ENCODE measurements at places on chromosomes 1 and 21. TPM values are rescaled to one million over a fixed set of nuclear protein-coding genes. Genes with fewer than 3 reads are reported as not detected.
A peak's percentile ranks its signal among the peaks of the same experiment; 100 is the strongest.

SRGAP2B gene
- 8.9 TPM for total RNA-seq

CD53 gene
- total RNA-seq: 358 TPM

ALX3 gene
- not detected for total RNA-seq

- no peak for DNase-seq
- H3K4me1 ChIP-seq: no peaks in the 10 kb centered on the region
- H3K27ac ChIP-seq: no peak overlapping the region
- H3K27me3 ChIP-seq: no peaks in the 10 kb centered on the region
- H3K4me3 ChIP-seq: no peak overlapping the region
- H3K36me3 ChIP-seq: no peaks in the 10 kb centered on the region
Observed at GRCh38 chr21:30990514-30991262, 47.6 kb downstream of the KRTAP19-8 start.

DNA sequence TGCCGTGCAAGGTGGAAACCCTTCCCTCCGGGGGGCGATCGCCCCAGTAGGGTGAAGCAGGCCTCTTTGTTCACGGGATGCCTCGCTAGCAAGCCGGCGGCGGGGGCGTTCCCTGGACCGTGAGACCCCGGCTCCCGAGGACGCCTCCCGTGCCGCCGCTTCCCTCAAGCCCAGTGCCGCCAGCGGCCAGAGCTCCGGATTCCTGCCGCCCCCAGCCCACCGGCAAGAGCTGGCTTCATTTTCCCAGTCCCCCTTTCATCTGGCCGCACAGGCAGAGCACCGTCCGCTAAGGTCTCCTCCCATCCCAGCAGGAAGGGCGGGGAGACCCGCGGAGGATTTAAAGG lies 16.3 kb downstream of the IER5 start:
- peak overlapping the region; percentile 70 for H3K27ac ChIP-seq
- H3K4me1 ChIP-seq: peaks cover 50% of the 10 kb centered on the region
- DNase-seq: no peak
- no peaks in the 10 kb centered on the region for H3K36me3 ChIP-seq

DNA sequence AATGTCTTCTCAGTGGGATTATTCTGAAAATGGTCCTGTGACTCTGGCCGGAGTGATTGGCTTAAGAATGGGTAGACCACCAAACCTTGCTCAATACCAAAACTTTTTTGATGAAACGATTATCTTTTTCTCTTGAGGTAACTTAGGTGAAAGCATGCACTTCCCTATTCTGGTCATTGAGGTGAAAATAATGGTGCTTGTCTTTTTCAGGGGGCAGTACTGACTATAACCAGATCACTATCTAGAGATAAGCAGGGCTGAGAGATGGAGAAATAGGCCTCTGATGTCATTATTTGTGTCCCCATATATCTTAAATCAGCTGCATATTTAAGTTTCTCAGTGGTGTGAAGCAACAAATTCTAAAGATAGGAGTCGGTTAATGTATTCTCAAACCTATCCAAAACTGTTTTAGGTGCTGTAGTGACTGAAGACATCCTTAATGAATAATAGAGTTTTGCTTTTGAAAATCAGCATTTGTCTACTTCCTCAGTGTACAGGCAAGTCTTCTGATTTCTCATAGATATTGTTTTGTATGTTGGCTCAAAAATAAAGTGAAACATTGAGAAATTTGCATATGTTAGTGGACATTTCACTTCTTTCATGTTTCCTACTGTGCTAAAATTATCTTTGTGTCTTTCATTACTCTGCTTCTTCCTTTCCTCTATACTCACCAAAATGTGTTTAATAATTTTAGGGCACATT lies 735.3 kb upstream of the ADGRL4 start:
- DNase-seq: peak; percentile 7
- H3K4me3 ChIP-seq: no peak overlapping the region
- H3K27ac ChIP-seq: 0 out of 2 replicates have a peak overlapping the region, but pooled peaks have one; percentile 6
- no peaks in the 10 kb centered on the region for H3K27me3 ChIP-seq

DNA sequence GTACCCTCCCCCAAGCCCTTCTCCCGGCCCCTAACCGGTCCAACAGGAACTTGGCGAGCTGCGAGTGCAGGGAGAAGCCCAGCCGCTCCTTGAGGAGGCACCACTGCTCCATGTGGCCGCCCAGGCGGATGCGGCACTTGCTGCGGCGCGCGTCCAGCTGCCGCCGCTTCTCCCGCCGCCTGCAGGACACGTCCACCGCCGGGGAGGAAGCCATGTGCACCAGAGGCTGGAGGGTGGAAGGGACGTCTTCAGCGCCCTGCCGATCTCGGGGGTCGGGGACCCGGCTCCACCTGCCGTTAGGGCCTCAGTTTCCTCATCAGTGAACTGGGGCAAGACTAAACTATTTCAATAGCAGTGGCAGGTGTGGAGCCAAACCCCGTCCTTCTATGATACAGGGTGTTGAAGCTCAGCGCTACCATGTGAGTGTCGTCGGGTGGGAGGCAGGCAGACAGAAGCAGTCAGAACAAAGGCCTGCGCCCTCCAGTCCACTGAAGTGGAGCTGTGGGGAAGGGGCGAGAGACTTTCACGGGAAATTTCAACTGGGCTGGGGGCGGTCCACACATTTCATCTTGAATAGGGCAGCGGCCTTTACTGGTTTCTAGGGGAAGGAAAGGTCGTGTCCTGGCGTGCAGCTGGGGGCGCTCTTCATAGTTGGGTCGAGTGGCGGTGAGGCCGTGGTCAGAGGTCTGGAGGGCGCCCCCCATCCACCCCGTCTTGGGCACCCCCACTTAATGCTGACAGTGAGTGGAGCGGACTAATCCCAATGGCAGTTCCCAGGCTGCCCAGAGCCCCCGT lies 592 bp downstream of the ZNF692 start:
- DNase-seq: no peak
- H3K36me3 ChIP-seq: peaks cover 7% of the 10 kb centered on the region
- no peaks in the 10 kb centered on the region for H3K27me3 ChIP-seq
- H3K4me3 ChIP-seq: peak overlapping the region; percentile 95

DNA sequence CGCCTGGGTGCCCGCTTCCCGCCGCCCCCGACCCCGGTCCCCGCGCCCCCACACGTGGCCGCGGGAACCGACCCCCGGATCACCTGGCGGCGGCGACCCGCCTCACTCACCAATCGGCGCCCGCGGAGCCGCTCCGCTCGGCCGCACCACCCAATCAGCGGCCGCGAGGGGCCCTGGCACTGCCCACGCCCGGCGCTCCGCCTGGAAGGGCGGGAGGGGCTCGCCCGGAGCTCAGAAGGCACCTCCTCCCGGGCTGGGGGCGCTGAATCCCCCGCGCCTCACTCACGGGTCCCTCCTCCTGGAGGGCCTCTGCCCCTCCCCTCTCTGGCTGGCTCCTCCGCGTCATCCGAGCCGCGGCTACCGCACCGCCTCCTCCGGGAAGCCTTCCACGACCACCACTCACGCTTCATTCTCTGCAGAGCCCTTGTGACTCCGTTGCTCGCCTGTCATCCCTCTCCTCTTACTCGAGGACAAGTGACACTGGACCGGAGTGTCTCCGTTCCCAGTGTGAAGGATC lies 374 bp downstream of the SH2D5 start:
- DNase-seq: no peak
- peak overlapping the region; percentile 49 for H3K4me3 ChIP-seq
- peaks cover 8% of the 10 kb centered on the region for H3K27me3 ChIP-seq
- H3K36me3 ChIP-seq: no peaks in the 10 kb centered on the region

DNA sequence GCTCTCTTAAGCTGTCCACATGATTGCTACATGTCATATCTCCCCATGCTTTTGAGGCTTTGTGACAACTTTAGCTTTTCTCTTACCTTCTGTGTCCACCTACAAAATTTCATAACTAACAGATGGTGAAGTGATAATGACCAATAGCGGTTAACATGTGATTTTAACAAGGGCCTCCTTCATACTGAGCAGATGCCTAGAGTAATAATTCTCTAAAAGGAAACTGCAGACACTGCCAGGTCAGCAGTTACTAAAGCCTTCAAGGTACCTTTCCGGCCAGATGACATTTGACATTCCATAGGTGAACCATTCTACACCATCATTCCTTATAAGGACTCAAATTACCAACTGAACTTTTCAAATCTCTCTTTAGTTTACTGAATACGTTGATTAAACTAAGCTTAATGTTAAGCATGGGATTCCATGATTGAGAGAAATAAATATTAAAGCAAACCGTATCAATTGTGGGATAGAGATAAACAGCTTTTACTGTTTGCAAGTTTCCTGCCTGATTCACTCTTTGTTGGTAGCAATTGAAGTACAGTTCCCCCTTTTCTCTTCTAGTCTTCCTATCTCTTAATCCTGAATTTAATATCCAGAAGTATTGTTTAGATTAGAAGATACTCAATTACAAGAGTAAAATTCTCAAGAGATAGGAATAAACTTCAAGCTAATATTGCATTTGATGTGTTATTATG lies 205.1 kb downstream of the PLA2G4A start:
- no peak for DNase-seq
- no peaks in the 10 kb centered on the region for H3K27me3 ChIP-seq
- H3K4me3 ChIP-seq: no peak overlapping the region
- H3K27ac ChIP-seq: no peak overlapping the region

DNA sequence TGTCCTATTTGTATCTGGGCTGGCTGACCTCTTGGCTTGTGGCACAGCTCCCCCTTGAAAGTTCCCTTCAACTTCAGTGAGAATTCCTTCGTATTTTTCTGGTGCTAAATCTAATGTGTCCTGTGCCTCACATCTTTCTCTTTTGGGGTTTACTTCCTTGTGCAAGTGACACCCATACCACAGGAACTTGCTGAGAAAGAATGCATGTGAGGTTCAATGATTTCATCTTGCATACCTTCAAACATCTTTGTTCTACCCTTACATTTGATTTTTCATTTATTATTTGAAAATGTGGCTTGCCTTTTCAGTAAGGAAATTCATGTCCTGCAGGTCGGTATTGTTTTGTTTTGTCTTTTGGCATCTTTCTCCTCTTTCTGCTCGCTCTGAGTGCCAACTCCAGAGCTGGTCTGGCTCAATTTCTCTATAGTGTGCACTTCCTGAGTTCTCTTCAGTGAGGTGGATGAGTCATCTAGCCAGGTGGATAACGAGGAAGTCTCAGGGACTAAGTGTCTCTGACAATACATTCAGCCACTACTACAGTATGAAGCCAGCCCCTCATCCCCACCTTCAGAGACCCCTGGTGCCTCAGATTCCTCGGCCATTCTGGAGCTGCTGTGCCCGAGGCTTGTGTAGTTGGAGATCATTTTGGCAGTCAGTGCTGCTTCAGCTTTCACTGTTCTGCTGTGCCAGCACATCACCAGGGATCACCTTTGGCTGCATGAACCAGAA lies 59.5 kb downstream of the RIPK4 start:
- no peaks in the 10 kb centered on the region for H3K36me3 ChIP-seq
- no peaks in the 10 kb centered on the region for H3K27me3 ChIP-seq
- no peak overlapping the region for H3K4me3 ChIP-seq
- H3K4me1 ChIP-seq: no peaks in the 10 kb centered on the region
- H3K27ac ChIP-seq: no peak overlapping the region

DNA sequence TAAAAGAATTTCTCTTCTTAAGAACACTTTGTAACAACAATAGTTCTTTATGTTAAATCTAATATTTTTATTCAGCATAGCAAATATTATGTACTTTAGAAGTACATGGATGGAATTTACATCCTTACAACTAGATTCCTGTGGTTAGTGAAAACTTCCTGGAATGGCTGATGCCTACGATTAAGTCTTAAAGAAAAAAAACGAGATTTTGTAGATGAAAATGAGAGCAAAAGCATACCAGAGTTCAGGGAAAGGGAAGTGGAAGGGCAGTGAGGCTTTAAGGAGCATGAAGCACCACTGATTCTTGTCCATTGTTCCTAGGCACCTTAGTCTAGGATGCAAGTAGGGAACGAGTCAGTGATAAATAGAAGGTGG lies 26.7 kb downstream of the CFH start:
- H3K4me3 ChIP-seq: no peak overlapping the region
- no peaks in the 10 kb centered on the region for H3K36me3 ChIP-seq
- no peak for DNase-seq
- H3K4me1 ChIP-seq: no peaks in the 10 kb centered on the region
- H3K27me3 ChIP-seq: no peaks in the 10 kb centered on the region

DNA sequence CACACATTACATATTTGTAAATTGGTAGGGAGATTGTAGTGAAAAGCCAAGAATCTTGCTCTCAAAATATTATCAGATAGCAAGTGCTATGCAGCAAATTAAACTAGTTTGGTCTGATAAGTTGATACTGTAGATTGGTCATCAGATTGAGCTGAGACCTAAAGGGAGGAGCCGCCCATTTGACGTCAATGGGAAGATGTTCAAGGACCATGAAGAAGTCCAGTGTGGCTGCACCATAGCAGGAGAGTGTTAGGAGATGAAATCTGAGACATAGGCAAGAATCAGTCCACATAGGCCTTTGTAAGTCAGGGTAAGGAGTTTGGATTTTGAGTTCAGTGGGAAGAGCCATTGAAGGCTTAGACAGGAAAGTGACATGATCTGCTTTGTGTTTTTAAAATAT lies 16.3 kb downstream of the ZMPSTE24 start:
- peaks cover 2% of the 10 kb centered on the region for H3K36me3 ChIP-seq
- no peak overlapping the region for H3K4me3 ChIP-seq
- DNase-seq: no peak
- H3K27me3 ChIP-seq: no peaks in the 10 kb centered on the region

- H3K4me3 ChIP-seq: no peak overlapping the region
- H3K4me1 ChIP-seq: peaks cover 47% of the 10 kb centered on the region
- no peaks in the 10 kb centered on the region for H3K27me3 ChIP-seq
- no peak for DNase-seq
- no peaks in the 10 kb centered on the region for H3K36me3 ChIP-seq
Observed at GRCh38 chr1:111212634-111213335, 12.3 kb upstream of the DENND2D start.

DNA sequence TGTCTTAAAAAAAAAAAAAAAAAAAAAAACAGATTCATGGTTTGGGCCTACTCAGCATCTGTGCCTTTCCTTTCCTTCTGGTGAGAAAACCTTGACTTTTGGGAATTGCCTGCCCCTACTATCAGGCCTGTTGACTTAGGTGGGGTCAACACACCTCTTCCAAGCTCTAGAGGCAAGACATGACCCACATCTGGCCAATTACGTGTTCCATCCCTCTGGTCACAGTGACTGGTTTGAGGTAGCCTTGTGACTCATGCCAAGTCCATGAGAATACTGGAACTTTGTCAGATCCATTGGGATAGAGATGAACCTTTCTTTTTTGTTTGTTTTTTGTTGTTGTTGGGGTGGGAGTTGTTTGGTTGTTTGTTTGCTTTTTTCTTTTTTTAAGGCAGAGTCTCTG lies 37.3 kb upstream of the KHDRBS1 start:
- H3K27me3 ChIP-seq: no peaks in the 10 kb centered on the region
- H3K4me1 ChIP-seq: peaks cover 10% of the 10 kb centered on the region
- no peaks in the 10 kb centered on the region for H3K36me3 ChIP-seq
- H3K27ac ChIP-seq: no peak overlapping the region
- DNase-seq: no peak

GRCh38 chr1:39788758-39789570 lies at the start of gene BMP8B:
Gene BMP8B (minus strand): TSS chr1:39788865. CDS start chr1:39788485, 380 bp downstream.
- no peaks in the 10 kb centered on the region for H3K27me3 ChIP-seq
- H3K27ac ChIP-seq: no peak within 1 kb of the TSS
- no peaks in the 10 kb centered on the region for H3K36me3 ChIP-seq
- DNase-seq: no peak
- peaks cover 11% of the 10 kb centered on the region for H3K4me1 ChIP-seq
- H3K4me3 ChIP-seq: peak within 1 kb of the TSS; percentile 68

- no peak for DNase-seq
- no peak overlapping the region for H3K27ac ChIP-seq
- H3K4me3 ChIP-seq: no peak overlapping the region
- no peaks in the 10 kb centered on the region for H3K4me1 ChIP-seq
- no peaks in the 10 kb centered on the region for H3K36me3 ChIP-seq
- H3K27me3 ChIP-seq: no peaks in the 10 kb centered on the region
Observed at GRCh38 chr1:6511561-6512244, 20.2 kb upstream of the PLEKHG5 start.

GRCh38 chr1:10973552-10973951 lies 38.9 kb upstream of the TARDBP start:
- H3K4me3 ChIP-seq: no peak overlapping the region
- no peak for DNase-seq
- peaks cover 19% of the 10 kb centered on the region for H3K4me1 ChIP-seq
- no peak overlapping the region for H3K27ac ChIP-seq
- no peaks in the 10 kb centered on the region for H3K27me3 ChIP-seq
- H3K36me3 ChIP-seq: no peaks in the 10 kb centered on the region

Measured in GM12878 (cell line).